ENCODE measurements at places on chromosomes 6 and 20.

DNA sequence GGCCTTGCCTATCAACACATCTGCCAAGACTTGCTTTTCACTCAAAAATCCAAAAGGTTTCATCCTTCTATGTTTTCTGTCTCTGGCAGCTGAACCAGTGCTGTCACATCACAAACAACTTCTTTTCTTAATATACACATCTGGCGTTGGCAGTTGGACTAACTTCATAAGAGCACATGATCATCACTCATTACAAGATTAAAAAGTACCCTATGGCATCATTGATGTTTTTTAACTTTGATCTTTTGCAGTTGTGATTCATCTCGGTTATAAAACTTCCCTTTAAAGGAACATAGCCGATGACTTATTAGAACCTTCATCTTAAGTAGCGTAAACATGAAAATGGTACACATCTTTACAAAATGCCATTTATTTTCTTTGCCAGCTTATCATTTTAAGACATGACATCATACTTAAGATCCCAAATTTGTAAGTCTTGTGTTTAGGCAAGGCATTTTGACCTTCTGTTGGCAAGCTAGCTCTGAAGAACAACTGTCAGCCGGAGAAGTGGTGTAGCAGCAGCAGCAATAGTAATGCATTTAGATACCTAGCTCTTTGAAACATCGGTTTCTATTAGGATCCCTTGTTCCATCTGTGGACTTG is 64.2 kb upstream of the SUPT3H start:
- DNase-seq = no peak

- no peak for DNase-seq
Measured at GRCh38 chr6:16400248-16400760, 161.9 kb downstream of the GMPR start.

- DNase-seq = no peak
Measured at GRCh38 chr20:3651204-3651962, 11.8 kb downstream of the GFRA4 start.

DNA sequence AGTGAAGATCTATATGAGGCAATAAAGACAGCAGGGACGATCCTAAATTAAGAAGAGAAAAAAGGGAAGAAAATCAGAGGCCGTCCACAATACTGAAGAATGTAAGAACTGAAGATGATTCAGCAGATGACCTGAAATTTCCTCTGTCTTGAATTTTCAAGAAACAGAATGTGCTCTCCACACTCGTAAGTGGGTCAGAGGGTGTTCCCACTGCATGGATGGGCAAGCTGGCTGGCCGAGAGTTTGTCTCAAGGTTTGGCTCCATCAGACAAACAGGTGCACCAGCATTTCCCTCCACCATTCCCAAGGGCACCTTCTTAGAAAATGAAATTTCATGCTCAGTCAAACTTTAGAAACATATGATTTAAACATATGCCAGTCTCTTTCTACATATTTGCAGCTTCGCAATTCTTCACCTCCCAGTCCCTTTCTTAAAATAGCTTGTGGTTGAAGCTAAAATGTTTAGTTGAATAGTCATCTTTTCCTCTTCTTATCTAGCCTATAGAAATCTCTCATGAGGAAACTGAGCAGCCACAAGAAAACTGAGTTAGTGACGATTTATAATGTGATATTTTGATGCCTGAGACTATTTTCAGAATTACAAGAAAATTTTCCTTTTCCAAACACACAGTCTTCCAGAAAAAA is 576.4 kb downstream of the PRKN start:
- DNase-seq = no peak

All from GM13976 (cell line).